ENCODE measurements at places on chromosomes 12 and 14.

GRCh38 chr14:104206281-104206904 is 68.0 kb downstream of the KIF26A start:
- DNase-seq = no peak

- no peak for DNase-seq
These were observed 37.3 kb downstream of the GPR135 start for GRCh38 chr14:59427653-59428580.

- DNase-seq = no peak
These were observed 294.0 kb downstream of the PPFIA2 start for GRCh38 chr12:81465191-81465590.

DNA sequence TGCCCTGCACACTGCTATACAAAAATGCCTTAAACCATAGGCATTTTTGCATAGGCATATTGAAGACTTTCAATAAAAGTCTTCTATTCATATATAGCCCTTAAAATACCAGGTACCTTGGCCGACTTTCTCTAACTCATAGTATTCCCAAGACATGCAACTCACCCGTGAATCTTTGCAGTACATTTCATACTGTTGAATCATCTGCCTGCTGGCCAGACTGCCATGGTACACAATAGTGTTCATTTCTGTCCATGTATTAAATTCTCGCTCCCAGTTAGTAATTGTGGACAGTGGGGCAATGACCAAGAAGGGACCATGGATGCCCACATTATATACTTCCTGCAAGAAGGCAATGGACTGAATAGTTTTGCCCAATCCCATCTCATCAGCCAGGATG is 24.3 kb upstream of the SUPT16H start:
- DNase-seq = no peak

DNA sequence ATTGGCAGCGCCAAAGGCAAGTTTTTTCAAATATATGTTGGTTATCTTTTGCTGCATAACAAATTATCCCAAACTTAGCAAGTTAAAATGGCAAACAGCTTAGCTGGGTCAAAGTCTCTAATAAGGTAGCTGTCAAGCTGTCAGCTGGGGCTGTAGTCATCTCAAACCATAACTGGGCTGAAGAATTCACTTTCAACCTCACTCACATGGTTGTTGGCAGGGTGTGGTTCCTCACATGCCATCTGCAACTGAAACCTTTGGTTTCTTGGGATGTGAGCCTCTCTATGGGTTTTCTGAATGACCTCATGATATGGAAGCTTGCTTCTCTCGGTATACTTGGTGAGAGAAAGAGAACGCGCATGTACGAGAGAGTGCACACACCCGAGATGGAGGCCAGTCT is 125.4 kb downstream of the LRIG3 start:
- DNase-seq = no peak

- no peak for DNase-seq
These were observed 276.8 kb upstream of the TMPO start for GRCh38 chr12:98238515-98239130.

DNA sequence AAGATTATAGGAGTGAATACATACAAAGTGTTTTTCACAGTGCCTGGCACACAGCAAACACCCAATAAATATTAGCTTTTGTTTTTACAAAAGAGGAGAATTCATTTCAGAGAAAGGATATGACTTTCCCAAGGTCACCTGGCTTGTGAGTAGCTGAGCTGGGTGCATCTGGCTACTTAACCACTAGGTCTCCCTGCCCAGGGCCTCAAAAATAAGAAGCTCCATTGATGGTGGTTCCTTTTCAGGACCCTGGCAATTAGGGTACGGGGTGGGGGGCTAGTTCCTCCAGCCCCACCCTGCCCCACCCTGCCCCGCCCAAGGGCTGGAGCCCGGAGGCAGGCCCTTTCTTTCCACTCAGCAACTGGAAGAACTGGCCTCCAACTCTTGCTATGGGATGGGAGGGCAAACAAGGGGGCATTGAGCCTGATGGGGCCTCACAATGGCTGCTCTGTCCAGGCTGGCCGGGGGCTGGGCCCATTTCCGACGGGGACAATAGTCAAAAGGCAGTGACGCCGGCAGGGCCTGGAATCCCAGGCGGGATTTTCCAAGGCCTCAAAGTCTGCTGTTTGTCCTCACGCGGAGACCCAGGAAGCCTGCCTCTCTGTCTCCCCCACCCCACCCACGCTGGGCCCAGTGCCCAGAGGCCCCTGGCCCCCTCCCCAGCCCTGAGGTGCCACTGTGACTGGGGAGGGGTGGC is 8.2 kb upstream of the ATG101 start:
- DNase-seq = no peak

DNA sequence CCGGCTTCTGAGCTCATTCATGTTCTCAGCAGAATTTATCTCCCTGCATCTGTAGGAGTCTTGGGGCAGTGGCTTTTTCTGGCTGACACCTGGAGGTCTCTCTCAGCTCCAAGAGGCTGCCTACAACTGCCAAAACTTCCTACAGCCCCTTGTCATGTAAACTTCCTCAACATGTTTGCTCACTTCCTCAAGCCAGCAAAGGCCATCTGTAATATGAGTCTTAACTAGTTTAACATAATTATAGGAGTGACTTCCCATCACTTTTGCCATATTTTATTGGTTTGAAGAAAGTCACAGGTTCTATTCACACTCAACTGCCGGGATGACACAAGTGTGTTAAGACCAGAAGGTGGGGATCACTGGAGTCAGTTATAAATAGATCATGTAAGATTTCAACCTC is 194.0 kb downstream of the VRK1 start:
- no peak for DNase-seq

GRCh38 chr12:125198652-125199051 is 133.4 kb downstream of the AACS start:
- no peak for DNase-seq

GRCh38 chr14:89406941-89407340 is 10.1 kb downstream of the FOXN3 start:
- DNase-seq = no peak

DNA sequence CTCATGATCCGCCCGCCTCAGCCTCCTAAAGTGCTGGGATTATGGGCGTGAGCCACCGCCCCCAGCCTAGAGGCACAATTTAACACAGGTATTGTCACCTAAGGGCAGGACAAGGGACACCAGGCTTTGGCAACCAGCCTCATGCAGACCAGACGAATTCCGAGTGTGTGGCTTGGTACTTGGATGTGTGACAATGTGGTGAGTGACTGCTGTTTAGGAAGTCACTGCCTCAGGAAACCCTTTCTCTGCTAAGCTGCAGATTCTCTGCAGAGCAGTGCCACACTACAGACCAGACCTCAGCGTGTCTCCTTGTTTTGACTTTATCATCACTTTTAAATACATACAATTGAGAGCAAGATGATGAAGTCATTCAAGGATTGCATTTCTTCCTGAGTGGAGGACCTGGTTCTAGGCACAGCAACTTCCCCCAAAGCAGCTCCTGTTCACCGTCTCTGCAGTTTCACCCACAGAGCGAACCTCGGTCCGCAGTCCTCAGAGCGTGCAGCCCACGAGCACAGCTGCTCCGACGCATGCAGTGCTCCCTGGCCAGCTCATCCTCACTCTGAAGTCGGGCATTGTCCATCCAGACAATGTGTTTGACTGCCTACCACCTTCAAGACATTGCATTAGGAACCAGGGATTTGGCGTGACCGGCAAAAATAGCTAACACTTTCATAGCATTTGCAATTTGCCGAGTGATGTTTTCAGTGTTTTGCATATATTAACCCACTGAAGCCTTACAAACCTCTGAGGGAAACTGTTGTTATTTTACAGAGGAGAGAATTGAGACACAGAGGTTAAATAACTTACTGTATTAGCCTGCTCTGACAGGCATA is 235.2 kb downstream of the CHST11 start:
- DNase-seq = no peak

- no peak for DNase-seq
These were observed 132.6 kb upstream of the ARHGAP5 start for GRCh38 chr14:31944256-31945073.

GRCh38 chr12:119649202-119649808 is 18.6 kb upstream of the PRKAB1 start:
- DNase-seq = peak; percentile 22

DNA sequence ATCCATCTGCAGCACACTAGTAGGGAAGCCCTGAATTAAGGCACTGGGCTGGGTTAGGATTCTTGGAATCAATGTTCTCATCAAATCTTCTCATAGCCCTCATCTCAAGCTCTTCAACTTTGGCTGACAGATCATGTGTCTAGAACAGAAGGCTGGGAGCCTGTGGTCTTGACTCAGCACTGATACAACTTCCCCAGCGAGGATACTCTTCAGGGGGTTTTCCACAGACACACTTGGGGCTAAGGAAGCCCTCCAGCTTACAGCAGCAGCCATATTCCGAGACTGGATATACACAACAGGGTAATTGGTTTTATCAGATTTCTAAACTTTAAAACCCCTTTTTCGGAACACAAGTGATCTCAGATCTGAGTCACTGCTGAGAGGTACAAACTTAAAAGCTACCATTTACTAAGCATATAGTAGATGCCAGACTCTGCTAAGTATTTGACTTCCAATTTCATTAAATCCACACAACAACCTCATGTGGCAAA is 3.5 kb downstream of the FMNL3 start:
- no peak for DNase-seq

DNA sequence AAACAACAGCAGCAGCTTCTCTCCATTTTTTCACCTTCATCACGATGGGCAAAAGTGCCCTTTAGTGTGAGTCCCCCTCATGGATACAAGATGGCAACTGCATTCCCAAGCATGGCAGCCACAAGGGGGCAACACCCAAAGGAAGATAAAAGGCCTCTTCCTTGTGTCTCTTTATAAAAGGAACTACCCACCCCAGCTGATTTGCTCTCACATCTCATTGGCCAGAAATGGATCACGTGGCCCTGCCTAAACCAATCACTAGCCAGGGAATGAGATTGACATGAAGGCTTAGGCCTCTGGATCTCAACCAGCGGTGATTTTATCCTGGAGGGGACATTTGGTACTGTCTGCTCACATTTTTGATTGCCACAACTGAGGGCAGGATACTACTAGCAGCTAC is 21.9 kb upstream of the IFT81 start:
- DNase-seq = peak; percentile 72

DNA sequence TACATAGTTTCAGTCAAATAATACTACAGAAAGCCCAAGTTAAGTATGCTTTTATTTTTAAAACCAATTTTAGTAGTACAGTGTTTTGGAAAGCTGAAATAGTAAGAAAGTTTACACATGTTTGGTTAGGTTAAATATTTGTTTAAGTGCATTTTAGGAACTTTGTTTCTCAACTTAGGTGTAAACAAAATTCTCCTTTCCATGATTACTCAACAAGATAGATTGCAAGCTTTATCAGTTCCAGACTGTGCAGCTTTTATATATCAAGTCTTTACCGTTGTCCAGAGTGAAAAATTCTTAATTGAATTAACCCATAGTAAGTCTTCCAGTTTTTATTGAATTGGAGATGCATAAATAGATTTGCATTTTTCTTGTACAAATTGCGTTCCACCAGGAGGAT is 45.1 kb downstream of the PIWIL1 start:
- DNase-seq = no peak

- no peak for DNase-seq
These were observed 11.1 kb upstream of the CIPC start for GRCh38 chr14:77086951-77087350.

DNA sequence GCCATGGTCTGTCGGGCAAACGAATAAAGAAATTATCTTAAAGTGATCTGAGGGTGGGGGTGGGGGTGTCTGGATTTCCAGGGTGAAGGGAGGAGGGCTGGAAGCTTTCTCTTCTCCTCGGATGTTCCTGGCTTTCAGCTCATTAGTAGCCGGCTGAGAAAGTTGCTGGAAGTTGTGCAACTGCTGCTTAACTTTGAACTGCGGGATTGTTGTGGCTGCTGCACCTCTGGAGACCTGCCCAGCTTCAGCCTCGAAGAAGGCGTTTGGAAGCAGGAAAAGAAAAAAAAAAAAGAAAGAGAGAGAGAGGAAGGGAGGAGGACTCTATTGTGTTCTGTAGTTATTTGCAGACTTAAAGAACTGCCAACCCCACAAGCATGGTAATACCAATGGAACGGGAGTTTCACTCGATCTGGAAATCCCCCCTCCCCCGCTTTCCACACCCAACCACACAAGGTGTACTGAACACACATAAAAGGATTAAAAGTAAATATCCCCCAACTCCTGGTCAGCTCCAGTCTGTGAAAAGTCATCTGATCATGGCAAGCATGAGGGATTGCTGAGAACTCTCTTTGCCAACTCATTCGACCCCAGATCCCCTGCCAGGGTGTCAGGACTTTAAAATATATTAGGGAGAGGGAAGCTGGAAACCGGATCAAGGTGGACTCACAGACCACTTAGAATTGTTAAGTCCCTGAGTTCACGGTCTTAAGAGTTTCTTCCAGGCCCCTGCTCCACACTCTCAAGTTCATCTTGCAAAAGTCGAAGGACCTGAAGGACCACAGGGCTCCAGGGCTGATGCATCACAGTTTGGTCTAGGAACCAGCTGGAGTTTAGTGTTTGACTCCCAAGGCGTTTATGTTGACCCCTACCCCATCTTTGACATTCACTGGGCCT is at the start of gene RASSF9:
TSS of gene RASSF9 (minus strand) at position 213 of the 894 bp plus-strand sequence. CDS start at position 5, 208 bp downstream.
- DNase-seq = no peak

DNA sequence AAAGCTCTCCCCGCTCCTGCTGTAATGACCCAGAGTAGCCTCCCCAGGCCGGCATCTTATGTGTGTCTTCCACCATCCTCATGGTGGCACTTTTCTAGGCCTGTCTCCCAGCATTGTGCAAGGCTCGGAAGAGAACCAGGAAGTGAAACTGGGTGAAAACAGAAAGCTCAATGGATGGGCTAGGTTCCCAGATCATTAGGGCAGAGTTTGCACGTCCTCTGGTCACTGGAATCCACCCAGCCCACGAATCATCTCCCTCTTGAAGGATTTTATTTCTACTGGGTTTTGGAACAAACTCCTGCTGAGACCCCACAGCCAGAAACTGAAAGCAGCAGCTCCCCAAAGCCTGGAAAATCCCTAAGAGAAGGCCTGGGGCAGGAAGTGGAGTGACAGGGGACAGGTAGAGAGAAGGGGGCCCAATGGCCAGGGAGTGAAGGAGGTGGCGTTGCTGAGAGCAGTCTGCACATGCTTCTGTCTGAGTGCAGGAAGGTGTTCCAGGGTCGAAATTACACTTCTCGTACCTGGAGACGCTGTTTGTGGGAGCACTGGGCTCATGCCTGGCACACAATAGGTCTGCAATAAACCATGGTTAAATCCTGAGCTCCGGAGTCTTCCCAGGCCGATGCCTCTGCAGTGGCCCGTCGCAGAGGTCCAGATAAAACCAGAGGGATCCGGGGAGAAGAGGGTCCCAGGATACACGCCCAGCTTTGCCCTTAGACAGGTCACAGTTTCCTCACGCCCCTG is 15.6 kb downstream of the ACVRL1 start:
- DNase-seq = no peak

- DNase-seq = no peak
These were observed 19.8 kb upstream of the PGF start for GRCh38 chr14:74975059-74975810.

Data from NCI-H460 (cell line).